ENCODE measurements at places on chromosomes 12 and 14.
A peak's percentile ranks its signal among the peaks of the same experiment; 100 is the strongest.

DNA sequence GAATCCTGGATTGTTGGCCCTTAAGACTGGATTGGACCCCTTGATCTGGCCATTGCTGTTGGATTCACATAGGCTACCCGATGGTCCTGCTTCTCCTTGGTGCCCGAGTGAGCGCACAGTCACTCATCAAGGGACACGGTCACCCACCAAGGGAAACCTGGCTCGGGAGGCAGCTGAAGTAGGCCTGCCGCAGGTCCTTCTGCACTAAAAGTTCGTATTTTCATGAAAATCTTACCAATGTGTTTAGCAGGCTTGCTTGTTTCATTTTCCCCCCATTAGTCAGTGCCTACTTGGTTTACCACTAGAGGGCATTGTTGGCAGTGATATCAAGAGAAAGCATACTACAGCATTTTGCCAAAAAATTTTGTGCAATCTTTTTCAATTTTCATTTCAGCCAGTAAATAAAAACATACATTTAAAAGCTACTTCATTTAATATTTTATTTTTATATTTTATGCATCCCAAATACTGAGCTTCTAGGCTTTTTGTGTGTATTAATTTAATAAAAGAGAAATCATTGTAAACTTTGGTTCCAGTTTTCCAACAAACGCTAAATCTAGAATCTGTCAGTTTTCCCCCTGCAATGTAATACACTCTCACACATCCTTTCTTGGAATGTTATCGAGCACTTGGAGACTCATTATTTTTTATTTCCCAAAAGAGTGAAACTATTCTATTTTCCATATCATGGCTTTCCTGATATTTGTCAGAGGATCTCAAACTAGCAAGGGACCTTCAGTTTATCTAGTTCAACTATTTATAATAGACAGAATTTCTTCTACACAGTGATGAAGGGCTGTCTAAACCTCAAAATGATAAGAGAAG lies 116.7 kb downstream of the LMNTD1 start:
- no peak for DNase-seq

- DNase-seq = peak; percentile 59
Observed at GRCh38 chr14:104749111-104749649, 3.8 kb upstream of the SIVA1 start.

DNA sequence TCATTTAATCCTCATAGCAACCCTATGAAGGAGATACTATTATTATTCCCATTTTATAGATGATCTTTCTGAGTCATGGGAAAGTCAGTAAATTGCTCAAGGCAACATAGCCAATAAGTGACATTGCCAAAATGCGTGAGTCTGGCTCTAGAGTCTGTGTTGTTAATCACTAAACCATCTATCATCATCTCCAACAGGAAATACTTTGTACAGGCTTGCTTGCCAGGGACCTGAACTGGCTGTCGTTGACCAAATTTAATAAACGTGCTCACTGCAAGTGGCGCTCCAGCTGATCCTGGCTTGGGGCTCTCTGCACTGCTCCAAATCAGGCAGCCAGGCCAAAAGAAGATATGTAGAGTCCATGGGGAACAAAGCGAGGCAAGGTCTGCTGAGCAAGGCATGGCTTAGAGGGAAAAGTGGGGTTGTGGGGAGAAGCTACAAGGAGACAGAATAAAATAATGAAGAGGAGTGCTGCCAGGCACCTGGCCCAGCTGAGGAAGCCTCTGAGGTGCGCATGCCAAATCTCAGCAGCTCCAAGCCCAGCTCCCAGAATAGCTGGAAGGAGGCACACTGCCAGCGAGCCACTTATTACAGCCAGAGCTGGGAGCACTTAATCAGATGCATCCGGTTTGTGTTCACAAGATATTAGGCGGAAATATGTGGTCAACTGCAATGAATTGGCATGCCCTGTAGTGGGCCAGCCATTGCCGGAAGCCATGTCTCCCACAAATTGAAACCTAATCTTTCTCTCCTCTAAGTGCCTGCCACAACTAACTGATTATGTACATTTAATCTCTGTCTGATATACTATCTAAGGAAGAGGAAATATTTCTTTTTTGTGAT lies 43.3 kb upstream of the PTPRO start:
- peak; percentile 81 for DNase-seq

DNA sequence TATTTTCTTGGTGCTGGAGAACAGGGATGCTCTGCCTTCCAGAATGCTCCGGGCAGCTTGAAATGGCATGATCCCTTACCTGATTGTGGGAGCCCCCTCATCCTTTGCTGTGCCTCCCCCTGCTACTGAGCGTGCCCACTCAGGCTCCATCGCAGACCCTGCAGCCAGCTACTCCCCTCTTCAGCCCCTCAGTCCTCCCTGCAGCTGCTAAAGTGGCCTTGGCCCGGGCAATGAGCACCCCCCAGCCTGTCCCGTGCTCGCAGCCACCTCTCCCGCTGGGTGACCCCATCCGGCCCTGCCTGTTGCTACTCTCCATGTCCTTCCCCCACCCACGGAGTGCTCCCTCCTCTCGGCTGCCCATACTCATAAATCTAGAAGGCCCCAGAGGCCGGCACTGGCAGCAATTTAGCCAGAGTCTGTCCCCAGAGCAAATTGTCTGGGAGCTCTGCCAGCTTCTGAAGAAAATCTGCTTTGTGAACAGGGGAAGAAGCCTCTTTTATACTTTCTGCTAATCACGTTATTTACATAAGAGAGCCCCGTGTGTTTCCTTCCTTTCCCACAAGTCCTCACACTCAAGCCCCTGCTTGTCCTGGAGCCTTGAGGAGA lies 143.7 kb upstream of the FRMD6 start:
- DNase-seq = peak; percentile 87

DNA sequence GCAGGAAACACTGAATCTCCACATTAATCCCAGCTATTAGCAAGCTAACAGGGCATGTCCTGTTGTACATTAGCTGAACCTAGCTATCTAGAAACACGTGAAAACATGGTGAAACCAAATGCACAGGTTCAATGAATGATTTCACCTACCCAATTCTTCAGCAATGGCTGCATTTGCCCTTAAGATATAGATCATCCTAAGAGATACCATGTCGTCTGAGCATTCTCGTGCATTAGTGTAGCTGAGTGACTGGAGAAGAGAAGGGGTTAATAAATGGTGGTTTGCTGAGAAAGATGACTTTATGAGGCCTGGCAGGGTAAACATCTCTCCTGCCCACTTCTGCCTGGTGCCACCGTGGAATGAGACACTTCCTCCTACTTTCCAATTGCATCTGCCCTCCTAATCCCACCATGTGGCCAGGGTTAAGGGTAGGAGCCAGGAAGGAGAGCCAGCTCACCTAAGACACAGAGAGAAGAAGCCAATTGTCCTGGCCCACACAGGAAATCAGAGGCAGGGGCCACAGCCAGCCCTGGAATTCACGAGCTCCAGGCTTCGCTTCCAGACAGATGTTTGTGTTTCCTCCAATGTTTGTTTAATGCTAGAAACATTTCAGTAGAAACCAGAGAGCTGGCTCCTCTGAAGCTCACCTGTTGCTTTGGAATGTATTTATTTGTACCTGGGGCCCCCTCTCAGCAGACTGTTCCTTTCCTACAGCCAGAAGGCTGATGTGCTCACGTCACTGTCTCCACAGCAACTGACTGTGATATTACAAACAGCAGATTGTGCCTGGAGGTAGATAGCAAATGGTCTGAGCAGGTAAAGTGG lies 126.0 kb upstream of the PARP11 start:
- DNase-seq = no peak

DNA sequence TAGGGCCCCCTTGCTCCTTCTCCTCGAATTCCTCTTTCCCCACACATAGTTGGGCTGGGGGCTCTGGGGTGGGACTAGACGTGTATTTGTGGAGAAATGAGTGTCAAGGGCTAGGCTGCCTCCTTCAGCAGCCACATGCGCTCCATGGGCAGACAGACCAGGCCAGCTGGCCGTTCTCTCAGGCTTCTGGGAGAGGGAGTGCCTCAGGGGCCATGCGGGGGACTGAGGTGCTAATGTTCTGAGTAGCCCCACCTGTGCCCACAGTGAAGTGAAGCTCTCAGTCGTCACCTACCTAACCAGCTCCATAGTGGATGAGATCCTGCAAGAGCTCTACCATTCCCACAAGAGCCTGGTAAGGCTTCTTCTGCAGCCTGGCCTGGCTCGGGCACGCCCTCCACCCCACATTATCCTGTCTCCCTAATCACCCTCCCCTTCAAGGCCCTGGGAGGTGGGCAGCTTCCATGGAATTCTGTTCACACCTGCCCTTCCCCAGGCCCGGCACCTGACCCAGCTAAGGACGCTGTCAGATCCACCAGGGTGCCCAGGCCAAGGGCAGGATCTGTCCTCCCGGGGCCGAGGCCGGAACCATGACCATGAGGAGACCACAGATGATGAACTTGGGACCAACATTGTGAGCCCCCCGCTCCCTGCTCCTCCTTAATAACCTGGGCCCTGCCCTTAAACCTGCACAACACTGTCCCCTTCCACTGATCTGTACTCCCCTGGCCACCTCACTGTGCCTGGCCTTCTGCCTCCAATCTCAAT lies 9.0 kb upstream of the CPNE6 start:
- no peak for DNase-seq

DNA sequence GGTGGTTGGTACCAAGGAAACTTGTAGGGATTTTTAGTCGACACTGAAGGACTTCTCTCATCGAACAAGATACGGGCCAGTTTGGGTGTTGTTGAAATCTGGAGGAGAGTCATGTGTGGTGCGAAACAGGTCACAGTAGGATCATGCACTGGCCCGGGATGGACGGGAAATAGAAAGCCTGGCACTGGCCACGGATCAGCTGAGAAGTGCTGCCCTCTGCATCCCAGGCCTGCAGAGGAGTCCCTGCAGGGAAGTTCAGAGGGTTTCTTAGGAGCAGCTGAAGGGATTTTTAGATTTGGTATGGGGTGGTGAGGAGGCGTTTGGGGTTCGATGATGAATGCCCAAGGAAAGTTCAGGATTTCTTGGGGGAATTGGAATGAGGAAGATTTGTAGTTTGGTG lies 63.1 kb downstream of the TSPAN9 start:
- DNase-seq = no peak

- DNase-seq = no peak
Observed at GRCh38 chr14:95215094-95215725, 57.9 kb upstream of the DICER1 start.

GRCh38 chr14:94747739-94748138 lies 22.2 kb downstream of the GSC start:
- no peak for DNase-seq

DNA sequence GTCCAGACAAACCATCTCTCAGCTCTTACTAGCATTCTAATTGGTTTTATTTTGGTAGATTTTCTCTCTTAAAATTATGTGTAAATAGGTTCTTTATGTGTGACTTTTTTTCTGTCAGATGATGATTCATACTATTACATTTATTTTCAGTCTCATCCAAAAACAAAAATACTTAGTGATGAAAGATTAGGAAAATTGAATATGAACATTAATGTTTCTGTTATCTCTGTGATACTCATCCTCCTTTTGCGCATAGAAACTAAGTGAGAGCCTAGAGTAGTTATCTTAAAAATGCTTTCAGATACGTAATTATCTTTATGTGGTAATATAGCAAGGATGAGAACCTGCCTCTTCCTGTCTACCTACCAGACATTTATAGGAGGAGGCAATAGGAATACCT lies 84.1 kb upstream of the MON2 start:
- no peak for DNase-seq

DNA sequence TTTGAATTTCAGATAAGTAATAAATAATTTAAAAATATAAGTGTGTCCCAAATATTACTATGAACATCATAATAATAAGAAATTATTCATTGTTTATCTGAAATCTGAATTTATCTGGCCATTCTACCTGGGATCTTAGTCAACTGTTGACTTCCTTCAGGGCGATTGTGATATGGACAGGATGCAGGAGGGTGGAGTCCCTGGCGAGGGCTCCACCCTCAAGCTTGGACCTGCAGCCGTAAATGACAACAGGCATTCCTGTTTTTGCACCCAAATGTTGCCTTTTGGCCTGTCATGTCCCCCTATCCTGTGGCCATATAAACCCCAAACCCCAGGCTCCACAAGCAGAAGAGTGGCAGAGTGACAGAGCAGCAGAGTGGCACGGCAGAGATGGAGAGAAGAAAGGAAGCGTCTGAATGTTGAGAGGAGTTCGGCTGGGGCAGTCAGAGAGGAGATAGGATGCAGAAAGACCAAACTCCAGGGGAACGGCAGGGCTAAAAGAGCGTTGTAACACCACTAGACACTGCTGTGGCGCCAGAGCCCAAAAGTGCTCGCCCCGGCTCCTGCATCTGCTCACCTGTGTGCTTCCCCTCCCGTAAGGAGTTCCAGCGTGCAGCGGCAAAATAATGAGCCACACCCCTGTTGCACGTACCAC lies 39.4 kb upstream of the FUT8 start:
- DNase-seq = no peak

GRCh38 chr12:111338096-111338495 lies 30.8 kb downstream of the PHETA1 start:
- no peak for DNase-seq

DNA sequence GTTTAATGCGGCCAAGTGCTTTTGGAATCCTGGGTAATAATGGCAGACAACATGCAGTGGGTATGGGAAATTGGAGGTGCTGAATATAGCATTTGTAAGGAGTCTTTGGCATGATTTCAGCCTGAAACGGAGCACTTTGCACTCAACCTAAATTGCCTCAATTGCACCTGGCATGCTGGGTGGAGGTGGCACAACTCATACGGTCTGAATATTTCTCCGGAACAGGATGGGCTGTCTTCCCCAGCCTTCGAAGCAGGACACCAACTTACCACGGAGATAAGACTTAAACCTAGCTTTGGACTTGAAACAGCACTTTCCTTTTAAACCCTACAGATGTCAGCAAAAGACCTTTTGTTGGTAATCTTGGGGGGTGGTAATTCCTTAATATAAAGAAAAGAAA lies 153.7 kb upstream of the SRRM4 start:
- no peak for DNase-seq

- no peak for DNase-seq
Observed at GRCh38 chr12:79848339-79848738, 86.6 kb downstream of the PPP1R12A start.

GRCh38 chr12:109578330-109578927 lies 4.8 kb downstream of the MVK start:
- DNase-seq = no peak

- no peak for DNase-seq
Observed at GRCh38 chr12:88737838-88738472, 157.7 kb upstream of the KITLG start.

Data from femur (tissue), 1 donor.